ENCODE measurements at places on chromosomes 5 and 9.

DNA sequence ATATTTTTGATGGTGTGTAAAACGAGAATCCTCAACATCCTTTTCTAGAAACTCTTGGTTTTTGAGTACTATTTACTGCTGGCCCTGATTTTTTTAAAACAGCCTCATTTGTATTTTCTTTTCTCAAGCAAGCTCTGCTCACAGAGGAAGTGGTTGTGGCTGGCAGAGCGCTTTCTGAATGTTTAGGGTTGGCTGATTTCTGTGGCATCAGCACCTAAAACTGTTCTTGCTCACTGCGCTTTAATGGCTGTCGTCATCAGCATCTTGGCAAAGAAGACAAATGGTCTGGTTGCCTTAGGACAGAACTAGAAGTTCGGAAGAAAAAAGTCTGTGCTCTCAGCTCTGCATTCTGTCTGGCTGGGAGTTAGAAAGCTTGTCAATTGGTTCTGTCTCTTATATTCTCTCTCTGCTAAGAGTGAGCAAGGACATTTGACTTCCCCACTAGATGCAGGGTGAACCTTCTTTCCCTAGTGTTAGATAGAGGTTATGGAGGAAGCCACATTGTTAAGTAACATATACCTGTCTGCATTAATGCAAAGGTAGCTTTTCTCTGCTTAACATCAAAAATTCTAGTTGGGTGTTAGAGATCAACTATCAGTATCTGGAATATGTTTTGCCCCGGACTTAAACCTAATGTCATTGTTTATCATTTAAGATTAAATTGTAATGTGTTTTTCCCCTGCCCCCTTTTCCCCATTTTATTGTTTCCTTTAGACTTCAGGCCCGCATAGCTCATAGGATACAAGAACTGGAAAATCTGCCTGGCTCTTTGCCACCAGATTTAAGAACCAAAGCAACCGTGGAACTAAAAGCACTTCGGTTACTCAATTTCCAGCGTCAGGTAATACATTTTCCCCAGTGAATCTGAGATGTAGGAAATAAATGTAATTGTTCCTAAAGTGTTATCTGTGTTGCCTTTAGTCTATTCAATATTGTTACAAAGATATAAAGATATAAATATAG is 39.0 kb downstream of the SMARCA2 start:
- no peak for DNase-seq

- DNase-seq: no peak
Measured at GRCh38 chr5:172642051-172642409, 967 bp downstream of the NEURL1B start.

- no peak for DNase-seq
Measured at GRCh38 chr9:93657331-93658111, 81.1 kb downstream of the PHF2 start.

- peak; percentile 47 for DNase-seq
Measured at GRCh38 chr5:174837919-174838902, 113.8 kb downstream of the MSX2 start.

GRCh38 chr5:143564417-143564816 is 160.9 kb upstream of the NR3C1 start:
- DNase-seq: no peak

All from D341Med (cell line).